ENCODE measurements at places on chromosomes 11 and 22.

GRCh38 chr22:20026204-20026908, 5.4 kb downstream of the TANGO2 start:
- no peak for DNase-seq

- no peak for DNase-seq
Observed at GRCh38 chr11:64539239-64539638, 51.8 kb upstream of the SLC22A12 start.

GRCh38 chr22:50218996-50219727, 18.4 kb downstream of the SELENOO start:
- DNase-seq = no peak

DNA sequence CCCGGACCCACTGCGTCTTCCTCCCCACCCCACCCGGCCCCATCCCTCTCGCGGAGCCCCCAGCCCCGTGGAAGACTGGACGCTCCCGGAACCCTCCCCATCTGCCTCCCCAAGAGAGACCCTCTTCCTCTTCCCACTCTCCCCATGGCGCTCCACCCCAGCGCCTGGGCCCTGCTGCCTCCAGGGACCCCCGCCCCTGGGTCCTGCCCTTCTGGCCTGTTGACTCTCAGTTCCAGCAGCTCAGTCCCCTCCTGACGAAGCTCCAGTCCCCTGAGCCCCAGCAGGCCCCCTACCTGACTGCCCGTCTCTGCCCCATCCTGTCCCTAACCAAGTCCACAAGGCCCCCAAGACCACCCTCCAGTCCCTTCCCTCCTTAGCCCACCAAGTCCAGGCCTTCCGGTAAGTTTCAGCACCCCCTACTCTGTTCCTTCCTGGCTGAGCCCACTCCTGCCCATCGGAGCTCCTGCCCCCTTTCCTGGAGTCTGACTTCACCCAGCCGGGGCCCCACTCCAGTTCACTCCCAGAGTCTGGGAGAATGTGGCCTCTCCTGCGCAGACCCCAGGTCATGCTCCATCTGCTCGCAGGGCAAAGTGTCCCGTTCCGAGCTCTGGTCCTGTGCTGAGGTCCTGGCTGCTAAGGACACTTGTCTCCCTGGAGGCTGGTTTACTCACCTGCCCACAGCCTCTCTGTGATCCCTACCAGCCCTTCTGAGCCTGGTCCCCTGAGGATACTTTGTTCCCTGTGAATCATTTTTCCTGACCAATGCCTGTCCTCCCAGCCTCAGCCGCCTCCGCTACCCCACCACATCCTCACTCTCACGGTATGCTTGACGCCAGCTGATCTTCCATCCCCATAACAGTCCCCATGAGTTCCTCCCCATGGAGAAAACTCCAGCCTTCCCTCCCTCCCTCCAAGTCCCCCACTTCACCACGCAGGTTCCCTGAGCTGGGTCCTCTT, 722 bp downstream of the IFITM10 start:
- no peak for DNase-seq

DNA sequence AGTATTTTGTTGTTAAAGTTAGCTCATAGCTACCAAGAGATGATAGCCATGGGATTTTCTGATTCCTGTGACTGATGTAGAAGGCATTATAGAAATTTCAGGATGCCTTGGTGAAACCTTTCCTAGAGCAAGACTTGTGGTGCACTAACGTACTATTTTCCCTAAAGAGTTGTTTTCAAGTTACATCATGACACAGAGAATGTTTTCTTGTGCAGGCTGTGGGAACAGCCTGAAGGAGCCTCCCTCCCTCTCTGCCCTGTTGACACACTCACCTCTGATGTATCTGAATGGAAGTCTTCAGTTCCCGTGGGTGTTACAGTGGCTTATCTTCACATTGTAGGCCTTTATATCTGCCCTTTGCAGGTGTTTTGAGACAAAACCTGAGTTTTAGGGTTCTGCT, 121.6 kb downstream of the LDLRAD3 start:
- DNase-seq = no peak

DNA sequence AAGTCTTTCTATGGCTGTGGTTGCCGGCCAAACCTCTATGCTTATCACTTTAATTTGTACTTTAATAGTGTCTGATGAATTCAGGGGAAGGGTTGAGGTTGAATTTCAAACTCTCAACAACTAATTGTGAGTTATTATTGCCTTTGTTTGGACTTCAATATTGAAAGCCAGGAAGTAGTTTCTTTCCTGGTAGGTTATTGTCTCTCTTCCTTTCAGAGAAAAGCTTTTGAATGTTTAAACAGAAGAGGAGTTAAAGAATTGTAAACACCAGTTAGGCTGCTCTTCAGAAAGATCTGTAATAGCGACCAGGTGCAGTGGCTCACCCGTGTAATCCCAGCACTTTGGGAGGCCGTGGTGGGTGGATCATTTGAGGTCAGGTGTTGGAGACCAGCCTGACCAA, 22.2 kb downstream of the NNMT start:
- no peak for DNase-seq

DNA sequence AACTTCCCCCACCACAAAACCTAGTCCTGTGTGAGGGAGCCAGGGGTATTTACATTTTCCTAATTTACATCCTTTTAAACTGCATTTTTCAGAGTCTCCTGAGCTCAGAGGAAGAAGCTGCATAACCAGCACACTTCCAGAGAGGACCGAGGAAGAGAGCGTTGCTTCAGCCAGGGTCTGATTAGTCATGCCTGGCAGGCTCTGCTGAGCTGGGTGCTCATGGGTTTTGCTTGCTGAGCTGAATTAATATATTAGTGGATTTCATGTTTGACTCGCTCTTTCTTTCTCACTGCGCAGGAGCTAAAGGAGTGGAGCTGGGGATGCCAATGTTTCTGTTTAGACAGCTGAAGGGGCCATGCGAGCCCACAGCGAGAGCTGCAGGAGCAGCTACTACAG, 539.3 kb upstream of the B3GAT1 start:
- DNase-seq = no peak

DNA sequence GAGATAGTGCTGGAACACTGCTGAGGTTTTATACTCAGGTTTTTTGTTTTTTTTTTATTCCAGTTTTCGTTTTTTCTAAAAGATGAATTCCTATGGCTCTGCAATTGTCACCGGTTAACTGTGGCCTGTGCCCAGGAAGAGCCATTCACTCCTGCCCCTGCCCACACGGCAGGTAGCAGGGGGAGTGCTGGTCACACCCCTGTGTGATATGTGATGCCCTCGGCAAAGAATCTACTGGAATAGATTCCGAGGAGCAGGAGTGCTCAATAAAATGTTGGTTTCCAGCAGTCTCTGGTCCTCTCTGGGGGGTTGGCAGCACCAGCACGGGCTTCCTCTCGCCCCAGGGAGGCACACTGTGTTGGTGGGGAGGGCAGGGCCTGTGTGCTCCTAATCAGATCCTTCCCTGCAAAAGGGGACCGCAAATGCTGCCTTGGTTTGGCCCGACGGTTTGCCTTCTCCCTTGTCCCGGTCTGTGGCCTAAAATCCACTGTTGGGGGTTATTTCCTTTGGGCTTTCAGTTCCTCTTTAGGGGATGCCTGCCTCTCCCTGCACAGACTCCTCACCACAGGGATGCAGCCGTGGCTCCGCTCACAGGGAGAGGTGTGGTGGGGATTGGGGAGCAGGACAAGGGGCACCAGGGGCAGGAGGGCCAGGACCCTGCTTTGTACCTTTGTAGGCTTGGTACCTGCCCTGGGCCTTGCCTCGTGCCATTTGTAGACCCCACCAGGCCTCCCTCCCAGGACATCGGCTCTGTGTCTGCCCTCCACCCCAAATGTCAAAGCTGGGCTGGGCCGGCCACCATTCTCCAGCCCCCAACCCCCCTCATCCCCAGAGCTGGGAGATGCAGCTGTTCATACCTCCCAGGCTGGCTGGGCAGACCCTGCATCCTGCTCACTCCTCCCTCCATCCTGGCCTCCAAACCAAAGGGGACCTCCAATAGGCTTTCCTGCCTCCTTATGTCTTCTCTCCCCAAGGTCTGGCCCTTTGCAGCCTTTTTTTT, 13.5 kb downstream of the MCAT start:
- no peak for DNase-seq

GRCh38 chr11:35912883-35913624, 30.8 kb upstream of the LDLRAD3 start:
- DNase-seq = no peak

DNA sequence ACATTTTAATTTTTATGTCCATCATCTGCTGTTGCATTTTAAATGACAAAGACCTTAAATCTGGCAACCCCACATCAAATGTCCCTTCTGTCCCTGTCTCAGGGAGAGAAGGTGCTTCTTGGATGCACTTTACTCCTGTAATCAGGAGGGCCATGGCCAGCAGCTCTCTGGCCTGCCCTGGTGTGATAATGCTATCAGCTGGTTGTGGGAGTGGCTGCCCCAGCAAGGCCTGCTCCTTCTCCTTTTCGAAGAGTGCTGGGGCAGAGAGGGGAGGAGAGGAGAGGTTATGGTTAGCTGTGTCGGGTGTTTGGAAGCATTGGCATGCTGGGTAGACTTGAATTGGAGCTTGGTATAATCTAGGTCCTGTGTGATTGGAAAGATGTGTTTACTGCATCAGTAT, 12.8 kb downstream of the TNRC6B start:
- DNase-seq = no peak

DNA sequence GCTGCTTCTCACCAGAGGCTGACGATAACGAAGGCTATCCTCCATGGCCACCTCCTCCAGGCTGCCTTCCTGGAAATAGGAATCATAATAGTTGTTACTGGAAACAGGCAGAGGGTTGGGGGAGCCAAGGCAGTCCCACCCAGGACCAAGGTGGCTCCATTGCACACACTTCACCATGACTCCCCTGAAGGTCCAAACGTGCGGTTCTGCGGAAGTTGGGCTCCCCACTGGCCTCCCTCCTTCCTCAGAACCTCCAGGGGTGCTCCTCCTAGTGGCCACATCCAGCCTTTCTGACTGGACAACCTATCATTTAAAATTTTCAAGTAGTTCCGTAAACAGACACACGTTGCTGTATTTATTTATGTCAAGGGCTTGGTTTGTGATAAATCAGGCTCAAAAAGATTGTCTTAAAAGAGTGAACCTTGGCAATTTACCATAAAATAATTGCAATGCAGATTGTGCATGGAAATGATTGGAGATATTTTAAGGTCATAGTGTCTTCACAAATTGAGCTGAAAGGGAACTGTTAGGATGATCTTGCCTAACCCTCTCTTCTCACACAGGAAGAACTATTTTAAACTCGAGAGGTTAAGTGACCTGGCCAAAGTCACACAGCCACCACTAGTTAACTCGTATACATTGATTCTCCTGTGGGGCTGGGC, 1.4 kb upstream of the TCN2 start:
- DNase-seq = no peak

DNA sequence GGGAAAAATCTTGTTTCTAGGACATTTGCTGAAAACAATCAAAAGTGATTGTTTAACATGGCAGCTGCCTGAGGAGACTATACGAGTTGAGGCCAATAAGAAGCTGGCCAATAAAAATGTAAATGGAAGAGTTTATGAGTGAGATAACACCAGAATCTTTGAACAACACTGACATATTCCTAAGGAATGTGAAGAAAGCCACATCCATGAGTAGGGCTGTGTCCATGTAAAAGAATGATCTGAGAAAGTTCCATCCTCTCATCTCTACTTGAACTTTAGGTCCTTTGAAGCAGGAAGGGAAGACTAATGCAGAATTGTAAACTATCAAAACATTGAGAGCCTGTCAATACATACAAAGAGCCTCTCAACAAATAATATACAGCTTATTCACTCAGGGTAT, 6.9 kb upstream of the CHORDC1 start:
- no peak for DNase-seq

- no peak for DNase-seq
Observed at GRCh38 chr11:87059596-87060390, 22.1 kb downstream of the TMEM135 start.

- no peak for DNase-seq
Observed at GRCh38 chr11:47915374-47915773, 65.0 kb upstream of the PTPRJ start.

GRCh38 chr11:30281476-30282288, 41.2 kb upstream of the ARL14EP start:
- DNase-seq = no peak

DNA sequence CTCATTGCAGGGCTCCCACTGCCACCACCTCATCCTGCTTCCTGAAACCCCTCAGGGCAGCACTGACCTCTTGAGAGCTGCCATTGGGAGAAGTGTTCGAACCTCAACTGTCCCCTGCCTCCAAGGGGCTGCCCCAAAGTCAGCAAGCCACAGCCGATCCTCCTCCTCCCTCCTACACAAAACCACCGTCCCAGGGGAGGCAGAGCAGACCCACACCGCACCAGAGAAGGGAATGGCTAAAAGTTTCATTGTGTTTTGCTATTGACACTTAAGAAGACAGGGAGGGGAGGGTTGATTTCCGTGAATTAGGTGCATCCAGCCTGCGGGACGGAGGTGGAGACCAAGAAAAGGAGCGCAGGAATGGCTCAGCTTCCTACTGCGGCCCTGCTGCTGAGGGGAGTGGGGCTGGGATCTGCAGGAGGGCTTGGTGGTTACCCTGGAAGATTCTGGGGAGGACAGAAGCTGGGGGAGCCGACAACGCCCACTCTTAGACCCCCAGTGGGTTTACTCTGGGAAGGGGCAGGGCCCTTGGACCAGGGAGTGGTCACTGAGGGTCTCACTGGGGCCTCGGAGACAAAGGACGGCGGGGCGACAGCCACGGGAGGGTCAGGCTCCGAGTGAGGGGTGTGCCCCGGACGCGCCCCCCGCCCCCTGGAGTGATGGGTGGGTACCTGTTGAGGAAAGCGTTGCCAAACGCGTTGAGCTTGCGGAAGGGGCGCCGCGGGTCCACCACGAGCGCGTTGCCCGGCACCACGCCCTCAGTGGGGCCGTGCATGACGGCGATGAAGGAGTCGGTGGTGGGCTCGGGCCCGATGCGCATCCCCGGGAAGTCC, 815 bp downstream of the EHD1 start:
- no peak for DNase-seq

DNA sequence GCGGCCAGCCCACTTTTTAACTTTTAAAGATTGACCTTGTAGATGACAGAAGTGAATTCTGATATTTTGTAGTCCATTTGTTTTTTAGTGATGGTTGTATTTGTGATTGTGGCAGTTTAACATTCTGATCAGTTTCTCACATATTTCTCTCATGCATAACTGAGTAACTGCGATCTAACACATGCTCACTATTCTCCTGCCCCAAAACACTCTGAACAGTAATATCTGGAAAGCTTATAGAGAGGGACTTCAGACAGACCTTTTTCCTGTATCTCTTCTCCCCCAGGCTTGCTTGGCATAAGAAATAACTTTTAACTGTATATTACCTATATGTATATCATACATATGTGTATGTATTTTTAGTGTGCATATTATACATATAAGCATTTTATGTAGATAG, 37.3 kb upstream of the MYO18B start:
- no peak for DNase-seq

- DNase-seq = no peak
Observed at GRCh38 chr22:39175353-39176142, 23.1 kb upstream of the CBX7 start.
